NCI-H82 (cell line): ENCODE measurements at places on chromosomes 6 and 20.
A peak's percentile ranks its signal among the peaks of the same experiment; 100 is the strongest.

GRCh38 chr6:107653183-107653580 lies 163.3 kb downstream of the SOBP start:
- DNase-seq: no peak

DNA sequence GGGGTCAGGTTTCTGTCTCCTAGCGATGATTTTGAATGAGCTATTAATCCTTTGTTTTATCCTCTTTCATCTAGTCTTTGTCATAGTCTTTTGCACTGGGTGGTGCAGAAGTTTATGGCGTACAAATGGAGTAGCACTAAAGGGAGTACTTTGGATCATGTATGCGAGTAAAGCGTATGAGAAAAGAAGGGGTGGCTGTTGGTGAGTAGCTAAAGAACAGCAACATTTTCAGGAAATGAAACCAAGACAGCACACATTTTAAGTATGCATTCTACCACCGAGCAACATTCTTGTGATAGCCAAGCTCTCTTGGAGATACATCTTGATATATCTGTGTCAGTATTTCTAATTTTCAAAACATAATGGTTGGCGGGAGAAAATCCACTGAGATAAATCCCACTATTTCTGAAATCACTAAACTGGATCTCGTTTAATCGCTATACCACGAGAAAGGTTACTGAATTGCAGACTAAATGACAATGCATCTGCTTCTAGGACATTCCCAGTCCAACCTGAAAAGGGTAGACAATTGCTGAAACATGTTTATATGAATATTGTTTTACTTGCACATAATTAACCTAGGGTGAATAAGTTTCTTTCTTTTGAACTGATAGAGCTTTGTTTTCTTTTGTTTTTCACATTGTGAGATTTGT lies 196.1 kb downstream of the TRIM27 start:
- DNase-seq: no peak

- DNase-seq: no peak
Measured at GRCh38 chr6:43287717-43288679, 10.1 kb upstream of the SLC22A7 start.

- no peak for DNase-seq
Measured at GRCh38 chr6:32953775-32954174, 878 bp upstream of the HLA-DMA start.

- DNase-seq: no peak
Measured at GRCh38 chr6:21739838-21740237, 146.3 kb downstream of the SOX4 start.

DNA sequence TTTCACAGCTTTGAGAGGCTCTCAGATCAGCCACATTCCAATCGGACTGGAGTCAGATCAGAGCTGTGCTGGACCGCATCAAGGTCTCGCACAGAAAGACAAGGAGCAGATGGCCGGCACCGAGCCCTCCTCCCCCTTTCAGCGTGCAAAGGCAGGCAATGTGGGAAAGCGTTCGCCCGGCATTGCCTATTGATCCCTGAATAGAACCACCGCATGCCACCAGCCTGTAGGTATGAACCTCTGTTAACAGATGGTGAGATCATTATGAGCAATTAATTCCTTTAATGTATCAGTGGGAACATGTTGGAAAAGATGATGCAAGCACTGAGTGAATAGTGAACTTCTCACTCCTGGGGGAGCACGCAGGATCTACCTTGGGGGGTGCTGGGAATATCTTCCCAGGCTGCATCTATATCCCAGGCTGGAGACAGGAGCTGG lies 117.5 kb upstream of the ID4 start:
- peak; percentile 99 for DNase-seq

- no peak for DNase-seq
Measured at GRCh38 chr6:21907291-21907690, 313.7 kb downstream of the SOX4 start.

DNA sequence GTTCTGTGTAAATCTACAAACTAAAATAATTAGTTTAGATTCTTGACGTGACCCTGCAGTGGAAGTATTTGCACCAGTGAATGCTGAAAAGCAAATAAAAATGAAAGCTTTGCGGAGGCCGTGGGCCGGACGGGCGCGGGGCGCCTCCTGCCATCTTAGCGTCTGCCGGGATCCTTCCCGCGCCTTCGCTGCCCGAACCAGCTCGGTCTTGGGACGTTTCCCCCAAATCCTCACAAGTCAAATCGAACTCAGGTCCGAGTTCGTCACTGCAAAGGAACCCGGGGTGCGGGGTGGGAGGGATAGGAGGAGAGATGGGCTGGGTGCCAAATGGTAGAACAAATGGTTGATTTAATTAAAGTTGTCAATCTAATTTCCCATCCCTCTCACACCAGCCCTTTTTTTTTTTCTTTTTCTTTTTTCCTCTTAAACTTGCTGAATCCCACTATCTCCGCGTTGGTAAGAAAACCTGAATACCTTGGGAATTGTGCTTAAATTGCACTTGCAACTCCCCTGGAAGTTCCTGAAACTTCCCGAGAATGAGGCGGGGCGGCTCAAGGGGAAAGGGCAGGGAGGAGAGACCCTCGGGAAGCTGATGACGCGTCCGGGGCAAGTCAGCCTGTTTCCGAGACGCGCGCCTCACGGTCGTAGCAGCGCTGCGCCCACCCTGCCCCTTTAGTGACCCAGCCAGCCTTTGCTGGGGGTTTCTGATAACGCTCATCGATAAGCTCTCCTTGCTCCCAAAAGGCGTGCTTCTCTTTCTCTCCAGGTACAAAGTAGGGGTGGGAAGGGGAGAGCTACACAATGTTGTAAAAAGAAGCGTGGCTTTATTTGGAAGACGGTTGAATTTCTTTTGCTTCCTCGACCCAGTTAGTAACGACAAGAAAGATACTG lies 1.8 kb downstream of the GJA1 start:
- peak; percentile 42 for DNase-seq

DNA sequence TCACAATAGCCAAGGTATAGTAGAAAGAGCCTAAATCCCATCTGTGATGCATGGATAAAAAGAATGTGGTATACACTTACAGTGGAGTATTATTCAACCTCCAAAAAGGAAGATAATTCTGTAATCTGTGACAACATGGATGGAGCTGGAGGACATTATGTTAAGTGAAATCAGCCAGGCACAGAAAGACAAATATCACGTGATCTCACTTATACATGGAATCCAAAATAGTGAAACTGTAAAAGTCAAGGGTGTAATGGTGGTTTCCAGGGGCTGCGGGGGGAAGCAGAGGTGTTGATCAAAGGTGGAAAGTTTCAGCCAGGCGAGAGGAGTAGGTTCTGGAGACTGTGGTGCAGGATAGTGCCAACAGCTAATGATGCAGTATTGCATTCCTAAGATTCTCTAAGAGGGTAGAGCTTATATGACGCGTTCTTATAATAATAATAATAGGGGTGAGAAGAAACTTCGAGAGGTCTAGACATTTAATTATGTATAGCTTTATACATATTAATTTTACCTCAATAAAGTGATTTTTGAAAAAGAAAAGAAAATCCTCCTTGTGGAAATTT lies 246.1 kb downstream of the FOXA2 start:
- DNase-seq: no peak

DNA sequence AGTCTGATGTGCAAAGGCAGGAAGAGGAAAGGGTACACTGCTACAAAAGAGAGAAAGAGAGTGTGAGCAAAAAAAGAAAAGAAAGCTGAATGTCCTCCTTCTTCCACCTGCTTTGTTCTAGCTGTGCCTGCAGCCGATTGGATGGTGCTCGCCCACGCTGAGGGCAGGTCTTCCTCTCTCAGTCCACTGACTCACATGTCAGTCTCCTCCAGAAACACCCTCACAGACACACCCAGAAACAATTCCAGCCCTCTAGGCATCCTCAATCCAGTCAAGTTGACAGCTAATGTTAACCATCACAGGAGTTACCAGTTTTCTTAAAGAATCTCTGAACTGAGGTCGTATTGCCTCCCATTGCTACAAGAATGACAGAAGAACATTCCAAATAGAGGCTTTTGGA lies 411.9 kb upstream of the SASH1 start:
- no peak for DNase-seq

- no peak for DNase-seq
Measured at GRCh38 chr6:144721232-144721631, 436.1 kb downstream of the UTRN start.

DNA sequence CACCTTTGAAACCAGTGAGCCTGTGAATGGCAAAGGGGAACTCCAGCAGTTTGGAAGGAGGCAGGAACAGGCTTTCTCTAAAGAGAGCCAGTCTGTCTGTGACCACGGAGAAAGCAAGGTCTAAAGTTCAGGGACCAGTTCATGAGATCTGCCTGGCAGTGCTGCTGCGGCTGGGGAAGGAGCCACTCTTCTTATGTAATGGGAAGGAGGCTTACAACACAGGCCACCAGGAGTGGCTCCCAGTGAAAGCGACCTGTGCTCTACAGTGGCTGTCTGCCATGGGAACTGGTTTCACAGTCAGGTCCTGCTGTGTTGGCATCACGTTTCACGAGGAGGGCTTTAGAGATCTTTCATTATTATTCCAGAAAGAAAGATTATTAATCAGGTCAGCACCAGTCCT lies 291.9 kb upstream of the PRDM1 start:
- no peak for DNase-seq

- DNase-seq: no peak
Measured at GRCh38 chr6:31081872-31082271, 30.5 kb downstream of the C6orf15 start.

DNA sequence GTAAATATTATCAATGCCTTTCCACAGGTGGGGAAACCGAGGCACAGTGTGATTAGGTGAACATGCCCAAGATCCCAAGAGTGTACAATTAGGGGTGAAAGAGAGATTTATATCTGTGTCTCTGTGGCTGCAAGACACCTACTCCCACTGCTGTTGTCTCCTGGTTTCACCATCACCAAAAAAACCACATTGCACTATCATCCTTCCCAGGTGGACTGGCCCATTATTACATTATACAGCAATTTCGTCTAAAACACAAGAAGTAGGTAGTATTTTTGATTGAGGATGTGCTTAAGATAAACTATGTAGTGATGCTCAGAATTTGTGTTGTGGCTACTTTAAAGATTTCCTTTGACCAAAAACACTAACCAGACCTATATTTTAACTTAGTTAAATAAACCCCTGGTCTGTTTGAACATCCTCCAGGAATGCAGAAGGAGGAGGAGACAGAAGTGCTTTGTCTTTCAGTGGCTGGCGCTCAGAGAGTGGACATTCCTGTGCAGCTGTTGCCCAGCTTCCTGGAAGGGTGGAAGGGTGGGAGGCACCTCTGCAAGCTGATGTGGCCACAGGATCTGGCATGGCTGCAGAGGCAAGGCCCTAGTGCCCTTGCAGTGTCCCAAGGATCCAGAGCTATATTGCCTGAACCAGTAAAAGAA lies 23.8 kb downstream of the DCBLD1 start:
- DNase-seq: no peak

DNA sequence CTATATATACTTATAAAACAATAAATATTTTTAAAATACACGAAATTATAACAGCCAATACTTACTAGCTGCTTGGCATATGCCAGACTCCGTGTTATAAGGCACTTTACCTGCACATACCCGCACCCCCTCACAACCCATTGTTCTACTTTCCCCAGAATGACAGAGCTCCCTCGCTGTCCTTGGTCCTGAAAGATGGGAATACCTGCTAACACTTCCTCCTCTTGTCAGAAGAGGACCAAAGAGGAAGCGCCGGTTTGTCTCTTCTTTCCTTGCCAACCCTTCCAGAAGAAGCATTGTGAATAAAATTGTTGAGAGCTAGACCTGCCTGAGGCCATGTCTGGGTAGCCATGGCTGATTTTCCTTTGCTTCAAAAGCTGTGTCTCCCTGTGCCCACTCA lies 149.3 kb downstream of the PTPRT start:
- no peak for DNase-seq

- no peak for DNase-seq
Measured at GRCh38 chr6:28996844-28997510, 8.1 kb downstream of the ZNF311 start.

DNA sequence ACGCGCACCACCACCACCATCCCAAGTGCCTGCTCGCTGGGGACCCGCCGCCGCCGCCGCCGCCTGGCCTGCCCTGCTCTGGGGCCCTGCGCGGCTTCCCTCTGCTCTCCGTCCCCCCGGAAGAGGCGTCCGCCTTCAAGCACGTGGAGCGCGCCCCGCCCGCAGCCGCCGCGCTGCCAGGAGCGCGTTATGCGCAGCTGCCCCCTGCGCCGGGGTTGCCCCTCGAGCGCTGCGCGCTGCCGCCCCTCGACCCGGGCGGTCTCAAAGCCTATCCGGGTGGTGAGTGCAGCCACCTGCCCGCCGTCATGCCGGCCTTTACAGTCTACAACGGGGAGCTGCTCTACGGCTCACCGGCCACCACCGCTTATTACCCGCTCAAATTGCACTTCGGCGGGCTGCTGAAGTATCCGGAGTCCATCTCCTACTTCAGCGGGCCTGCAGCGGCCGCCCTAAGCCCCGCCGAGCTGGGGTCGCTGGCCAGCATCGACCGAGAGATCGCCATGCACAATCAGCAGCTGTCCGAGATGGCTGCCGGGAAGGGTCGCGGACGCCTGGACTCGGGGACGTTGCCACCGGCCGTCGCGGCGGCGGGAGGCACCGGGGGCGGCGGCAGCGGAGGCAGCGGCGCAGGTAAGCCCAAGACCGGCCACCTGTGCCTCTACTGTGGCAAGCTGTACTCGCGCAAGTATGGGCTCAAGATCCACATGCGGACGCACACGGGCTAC lies 7.2 kb downstream of the PRDM13 start:
- peak; percentile 61 for DNase-seq

DNA sequence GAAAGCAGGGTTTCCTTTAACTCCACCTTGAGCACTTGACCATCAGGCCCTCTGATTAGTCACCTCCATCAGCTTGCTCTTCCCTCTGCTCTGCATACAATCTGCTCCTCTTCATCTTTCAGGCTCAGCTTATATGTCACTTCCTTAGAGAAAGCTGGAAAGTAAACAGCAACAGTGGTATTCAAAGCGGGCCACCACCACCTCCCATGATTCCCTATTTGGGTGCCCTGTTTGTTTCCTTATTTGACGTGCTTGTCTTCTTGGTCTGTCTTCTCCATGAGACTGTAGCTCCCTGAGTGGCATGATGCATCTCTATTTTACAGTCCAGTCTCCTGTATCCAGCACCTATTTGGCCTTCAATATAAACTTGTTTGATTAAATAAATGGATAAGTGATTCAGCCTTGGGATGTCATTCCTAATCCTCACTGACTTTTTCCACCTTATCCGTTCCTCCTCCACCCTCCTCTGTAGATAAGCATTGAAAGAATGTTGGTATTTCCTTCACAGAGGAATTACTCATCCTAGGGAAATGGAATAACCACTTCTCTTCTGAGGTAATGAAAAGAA lies 102.8 kb upstream of the SGK1 start:
- DNase-seq: no peak

DNA sequence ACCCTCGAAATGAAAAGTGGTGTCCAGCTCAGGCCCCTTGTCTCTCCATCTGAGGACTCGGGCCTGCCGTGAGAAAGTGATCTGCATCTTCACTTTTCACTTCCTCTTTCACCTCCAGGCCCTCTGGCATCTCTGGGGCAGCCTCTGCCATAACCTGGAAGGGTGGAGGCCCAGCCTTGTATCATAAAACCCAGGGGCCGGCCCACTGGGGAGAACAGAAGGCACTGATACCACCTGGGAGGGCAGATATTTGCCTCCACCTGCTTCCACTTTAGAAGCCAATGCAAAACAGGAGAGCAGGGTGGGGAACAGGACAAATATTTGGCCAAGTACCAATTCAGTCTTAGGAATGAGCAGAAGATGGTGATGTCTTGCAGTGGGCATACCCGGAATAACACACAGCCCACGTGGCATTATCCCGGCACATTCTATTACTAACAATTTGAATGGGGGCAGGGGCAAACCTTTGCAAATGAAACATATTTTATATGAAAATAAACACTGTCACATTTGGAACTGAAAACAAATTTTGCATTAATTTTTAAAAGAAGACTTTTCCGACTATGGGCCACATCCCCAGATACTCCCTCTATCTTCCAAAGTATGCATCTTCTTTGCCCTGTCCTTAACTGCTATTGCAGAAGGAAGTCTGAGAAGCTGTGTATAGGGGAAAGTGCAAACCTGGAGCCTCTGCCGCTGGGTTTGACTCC lies 69.2 kb upstream of the TBC1D7 start:
- DNase-seq: peak; percentile 22
